NCI-H1436 (cell line): ENCODE measurements at places on chromosomes 6 and 20.
A peak's percentile ranks its signal among the peaks of the same experiment; 100 is the strongest.

DNA sequence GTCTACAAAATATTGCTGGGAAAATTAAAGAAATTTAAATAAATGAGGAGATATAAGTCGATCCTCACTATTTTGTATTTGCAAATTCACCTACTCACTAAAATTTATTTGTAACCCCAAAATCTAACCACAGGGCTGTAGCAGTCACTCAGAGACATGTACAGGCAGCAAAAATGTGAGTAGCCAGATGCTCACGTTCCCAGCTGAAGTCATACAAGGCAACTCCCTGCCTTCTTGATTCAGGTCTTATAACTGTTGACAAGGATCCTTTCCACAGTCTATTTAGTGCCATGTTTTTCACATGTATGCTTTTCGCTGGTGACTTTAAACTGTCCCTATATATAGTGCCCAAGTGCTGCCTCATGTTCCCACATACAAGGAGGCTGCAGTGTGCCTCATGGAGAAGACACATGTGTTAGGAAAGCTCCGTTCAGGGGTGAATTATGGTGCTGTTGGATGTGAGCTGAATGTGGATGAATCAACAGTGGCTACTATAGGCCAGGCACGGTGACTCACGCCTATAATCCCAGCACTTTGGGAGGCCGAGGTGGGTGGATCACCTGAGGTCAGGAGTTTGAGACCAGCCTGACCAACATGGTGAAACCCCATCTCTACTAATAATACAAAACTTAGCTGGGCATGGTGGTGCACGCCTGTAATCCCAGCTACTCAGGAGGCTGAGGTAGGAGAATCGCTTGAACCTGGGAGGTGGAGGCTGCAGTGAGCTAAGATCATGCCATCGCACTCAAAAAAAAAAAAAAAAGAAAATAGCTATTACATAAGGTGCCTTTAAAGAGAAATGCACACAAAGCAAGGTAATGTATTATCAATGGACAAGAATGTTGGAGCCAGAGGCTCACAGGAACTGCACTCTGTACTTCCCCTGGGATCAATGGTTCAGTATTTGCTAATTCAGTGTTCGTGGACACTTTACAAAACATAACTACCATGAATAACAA, 55.3 kb downstream of the STK35 start:
- DNase-seq = no peak

DNA sequence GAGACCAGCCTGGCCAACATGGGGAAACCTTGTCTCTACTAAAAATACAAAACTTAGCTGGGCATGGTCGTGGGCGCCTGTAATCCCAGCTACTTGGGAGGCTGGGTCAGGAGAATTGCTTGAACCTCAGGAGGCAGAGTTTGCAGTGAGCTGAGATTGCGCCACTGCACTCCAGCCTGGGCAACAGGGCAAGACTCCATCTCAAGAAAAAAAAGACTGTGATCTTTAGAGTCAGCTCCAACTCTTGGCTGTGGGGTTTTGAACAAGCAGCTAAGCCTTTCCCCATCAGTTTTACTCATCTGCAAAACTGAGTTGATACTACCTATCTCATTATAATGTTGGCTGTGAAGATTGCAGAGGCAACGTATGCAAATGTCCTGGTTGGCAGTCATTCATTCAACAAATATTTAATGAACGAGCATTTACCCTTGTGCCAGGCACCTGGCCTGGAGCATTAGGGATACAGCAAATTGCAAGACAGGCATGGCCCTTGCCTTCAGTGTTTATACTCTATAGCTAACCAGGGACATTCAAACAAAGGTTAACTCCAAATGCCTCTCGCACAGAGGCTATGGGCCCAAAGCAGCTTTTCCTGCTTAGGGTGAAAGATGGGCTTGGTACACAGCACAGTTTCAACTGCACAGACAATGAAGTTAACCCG, 37.8 kb downstream of the ILRUN start:
- DNase-seq = no peak

DNA sequence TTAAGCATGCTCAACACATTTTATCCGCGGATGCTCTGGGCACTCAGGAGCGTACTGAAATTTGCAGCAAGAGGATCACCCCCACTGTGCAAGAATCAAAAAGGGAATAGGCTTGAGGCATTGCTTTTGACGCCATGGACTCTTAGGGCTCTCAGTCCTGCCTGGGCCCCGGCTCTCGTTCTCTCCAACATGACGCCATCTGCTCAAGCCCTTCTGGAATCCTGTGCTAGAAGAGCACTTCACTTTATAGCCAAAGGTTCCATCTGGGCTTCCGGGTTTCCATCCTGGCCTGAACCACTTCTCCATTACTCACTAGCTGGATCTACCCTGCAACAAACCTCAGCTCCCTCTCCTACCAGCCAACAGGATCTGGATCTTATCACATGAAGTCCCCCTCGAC, 105.3 kb downstream of the FOXF2 start:
- DNase-seq = no peak

- peak; percentile 88 for DNase-seq
These were observed 89.1 kb upstream of the CLDN20 start for GRCh38 chr6:155174576-155175211.

- no peak for DNase-seq
These were observed 73.9 kb upstream of the IPCEF1 start for GRCh38 chr6:154430481-154430919.
